Hypothalamus (tissue), 51 donors: ENCODE measurements at places on chromosomes 5 and 9.

DNA sequence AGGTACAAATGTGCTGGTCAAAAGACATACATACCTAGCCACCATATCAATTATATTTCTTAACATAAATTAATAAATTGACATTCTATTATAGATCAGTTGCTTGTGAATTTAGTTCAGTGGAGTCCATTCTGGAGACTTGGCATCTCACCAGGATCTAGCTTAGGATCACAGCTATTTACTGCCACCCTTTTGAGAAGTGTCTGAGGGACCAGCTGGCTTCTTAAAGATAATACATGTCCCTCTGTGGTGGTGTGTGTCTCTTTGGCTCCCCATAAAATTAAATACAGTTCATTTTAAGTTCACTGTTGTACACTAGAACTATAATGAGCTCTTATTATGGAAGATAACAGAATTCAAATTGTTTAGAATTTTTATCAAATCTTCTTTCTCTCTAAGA lies 290.7 kb downstream of the PRELID2 start:
- no peak for DNase-seq

DNA sequence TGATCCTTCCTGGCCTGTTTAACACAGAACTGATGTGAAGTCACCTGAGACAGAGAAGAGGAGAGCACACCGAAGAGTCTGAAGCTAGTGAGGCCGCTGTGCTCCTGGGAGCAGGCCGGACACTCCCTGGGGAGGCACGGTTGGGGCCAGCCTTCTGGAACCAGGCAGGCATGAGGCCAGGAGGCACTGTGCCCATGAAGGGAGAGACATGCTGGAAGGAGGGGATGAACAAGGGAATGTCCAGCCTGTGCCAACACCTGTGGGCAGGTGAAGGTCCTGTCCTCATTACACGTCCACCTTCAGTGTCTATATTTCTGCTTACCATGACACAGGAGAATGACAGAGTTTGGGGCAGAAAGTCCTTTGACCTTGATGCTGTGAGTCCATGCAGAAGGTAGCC lies 183.8 kb upstream of the S1PR3 start:
- DNase-seq, result no peak

- DNase-seq, result no peak
Measured at GRCh38 chr5:147397616-147398015, 112.3 kb downstream of the DPYSL3 start.

DNA sequence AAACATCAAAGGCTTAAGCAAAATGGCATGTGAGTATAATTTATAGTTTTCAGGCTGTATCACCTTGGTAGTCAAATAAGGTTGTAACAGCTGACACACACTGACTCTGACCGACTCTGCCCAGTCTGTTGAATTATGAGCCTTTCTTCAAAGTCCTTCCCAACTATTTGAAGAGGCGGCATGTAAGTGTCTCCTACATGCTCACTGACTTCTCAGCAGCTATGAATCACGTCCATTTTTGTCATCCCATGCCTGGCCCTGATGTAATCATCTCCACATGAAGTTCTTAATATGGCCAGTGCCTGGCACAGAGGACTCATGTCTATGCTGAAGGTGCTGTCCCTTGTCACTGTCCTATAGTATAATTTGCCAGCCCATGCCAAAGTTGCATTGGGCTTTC lies 5.1 kb upstream of the PTBP3 start:
- no peak for DNase-seq

DNA sequence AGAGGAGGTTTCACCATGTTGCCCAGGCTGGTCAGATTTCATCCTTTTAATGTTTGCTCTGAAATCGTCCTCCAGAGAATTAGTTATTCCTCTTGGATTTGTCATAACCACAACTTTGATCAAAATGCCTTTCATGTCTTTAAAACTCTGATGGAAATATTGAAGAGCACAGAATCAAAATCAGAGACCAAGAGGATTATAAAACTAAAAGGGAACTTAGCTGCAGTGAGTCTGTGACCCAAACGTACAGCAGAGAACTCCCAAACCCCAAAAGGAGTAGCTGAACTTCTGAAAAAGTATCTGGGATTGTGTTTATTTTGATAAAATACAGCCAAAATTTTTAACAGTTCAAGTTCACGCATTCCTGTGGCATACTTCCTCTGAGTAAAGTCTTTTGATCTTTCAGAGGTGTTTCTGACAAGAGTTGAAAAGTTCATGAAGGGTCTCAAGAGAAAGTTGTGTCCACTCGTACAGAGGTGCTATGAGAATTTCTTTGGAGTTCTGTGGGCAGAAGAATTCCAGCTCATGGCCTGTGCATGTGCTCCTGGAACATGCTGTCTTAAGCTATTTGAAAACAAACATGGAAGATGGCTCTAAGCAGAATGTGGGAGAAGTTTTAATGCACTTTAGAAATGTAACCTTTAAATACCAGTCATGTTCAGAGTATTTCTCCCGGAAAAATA lies 124.0 kb downstream of the ESM1 start:
- DNase-seq, result no peak

DNA sequence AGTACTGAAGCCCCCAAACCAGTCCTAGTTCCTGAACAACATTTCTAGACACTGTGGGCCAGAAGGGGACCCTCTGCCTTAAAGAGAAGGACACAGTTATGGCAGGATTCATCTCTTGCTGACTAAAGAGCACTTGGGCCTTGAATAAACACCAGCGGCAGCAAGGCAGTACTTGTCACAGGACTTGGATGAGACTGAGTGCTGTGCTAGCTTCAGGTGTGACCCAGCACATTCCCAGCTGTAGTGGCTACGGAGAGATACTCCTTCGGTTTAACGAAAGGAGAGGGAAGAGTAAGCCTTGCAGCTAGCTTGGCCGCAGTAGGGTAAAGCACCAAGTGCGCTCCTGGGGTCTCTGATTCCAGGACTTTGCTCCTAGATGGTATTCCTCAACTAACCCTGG lies 10.9 kb upstream of the STX17 start:
- DNase-seq, result no peak
